Urothelium cell line (cell line): ENCODE measurements at places on chromosomes 4 and X.
A peak's percentile ranks its signal among the peaks of the same experiment; 100 is the strongest.

GRCh38 chrX:9770319-9770718 is 4.7 kb upstream of the GPR143 start:
- no peak for DNase-seq

GRCh38 chr4:76690011-76690905 is 207.7 kb downstream of the SOWAHB start:
- DNase-seq: peak; percentile 40

GRCh38 chrX:13372203-13372980 is 52.5 kb upstream of the ATXN3L start:
- DNase-seq: no peak

- DNase-seq: no peak
Observed at GRCh38 chrX:41382714-41383645, 49.0 kb downstream of the DDX3X start.

DNA sequence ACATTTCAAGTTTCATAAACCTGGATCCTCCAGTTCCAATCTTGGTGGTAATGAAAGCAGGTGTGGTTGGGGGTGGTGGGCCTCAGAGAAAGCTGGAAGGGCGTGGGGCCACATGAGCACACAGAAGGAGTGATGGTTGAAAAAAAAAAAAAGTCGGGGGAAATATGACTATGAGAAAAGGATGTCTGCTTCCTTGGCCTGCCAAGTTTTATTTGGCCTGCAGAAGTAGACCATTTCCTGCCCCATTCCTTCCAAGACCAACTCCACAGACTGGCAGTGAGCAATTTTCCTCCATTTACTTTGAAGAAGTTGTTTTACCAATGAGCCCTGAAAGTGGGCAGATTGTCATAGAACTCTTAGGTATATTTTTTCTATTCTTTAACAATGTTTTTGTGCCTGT is 43.3 kb downstream of the LNX1 start:
- no peak for DNase-seq

- no peak for DNase-seq
Observed at GRCh38 chr4:54495091-54495490, 162.7 kb upstream of the KIT start.

DNA sequence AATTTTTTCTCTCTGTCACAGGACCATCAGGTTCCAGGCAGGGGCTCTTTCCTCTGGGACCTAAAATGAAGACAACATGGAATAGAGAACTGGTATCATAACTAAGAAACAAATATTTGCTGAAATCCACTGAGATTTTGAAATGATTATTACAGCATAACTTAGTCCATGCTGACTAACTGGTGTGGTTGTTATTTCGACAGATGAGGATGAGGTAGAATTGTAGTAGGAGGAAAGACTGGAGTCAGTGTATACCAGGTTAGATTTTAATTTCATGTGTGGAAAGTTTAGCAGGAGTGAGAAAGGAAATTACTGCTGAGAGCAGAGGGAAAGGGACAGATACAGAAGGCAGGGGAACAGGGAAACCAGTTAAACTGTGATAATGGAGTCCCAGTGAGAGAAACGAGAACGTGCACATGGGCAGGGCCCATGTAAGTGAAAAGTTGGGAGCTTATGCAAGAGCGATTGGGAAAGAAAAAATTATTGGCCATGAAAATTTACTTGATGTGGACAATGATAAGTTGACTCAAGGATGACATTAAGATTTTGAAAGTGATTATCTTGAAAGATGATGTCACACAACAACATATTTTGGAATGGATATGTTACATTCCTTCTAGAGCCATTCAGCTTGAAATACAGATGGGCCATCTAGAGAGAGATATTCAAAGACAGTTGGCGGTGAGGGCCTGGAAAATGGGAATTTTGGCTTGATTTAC is 98.7 kb upstream of the DDIT4L start:
- DNase-seq: no peak

GRCh38 chrX:43676971-43677572 is 21.0 kb downstream of the MAOA start:
- DNase-seq: no peak

- no peak for DNase-seq
Observed at GRCh38 chr4:61505773-61506685, 305.9 kb downstream of the ADGRL3 start.

- peak; percentile 35 for DNase-seq
Observed at GRCh38 chrX:37685381-37686359, at the start of gene XK. Gene XK (plus strand): TSS chrX:37685791. CDS start chrX:37685962, 171 bp downstream.

DNA sequence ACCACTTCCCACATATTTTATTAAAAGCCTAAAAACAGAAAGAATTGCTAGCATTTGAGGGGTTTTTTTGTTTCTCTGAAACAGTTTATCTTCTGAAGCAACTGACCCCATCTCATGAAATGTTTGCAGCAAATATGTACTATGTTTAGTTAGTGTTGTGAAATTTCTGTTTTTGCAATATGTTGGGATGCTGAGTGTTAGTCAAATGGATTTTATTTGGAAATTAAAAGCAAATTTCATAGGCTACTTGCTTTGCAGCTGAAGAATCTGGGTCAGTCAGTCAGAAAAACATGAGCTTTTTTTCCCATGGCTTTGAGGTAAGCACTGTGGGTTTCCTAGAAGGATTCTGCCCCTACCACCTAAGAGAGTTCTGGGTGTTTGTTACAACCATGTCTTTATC is 184.9 kb upstream of the DKK2 start:
- DNase-seq: no peak

DNA sequence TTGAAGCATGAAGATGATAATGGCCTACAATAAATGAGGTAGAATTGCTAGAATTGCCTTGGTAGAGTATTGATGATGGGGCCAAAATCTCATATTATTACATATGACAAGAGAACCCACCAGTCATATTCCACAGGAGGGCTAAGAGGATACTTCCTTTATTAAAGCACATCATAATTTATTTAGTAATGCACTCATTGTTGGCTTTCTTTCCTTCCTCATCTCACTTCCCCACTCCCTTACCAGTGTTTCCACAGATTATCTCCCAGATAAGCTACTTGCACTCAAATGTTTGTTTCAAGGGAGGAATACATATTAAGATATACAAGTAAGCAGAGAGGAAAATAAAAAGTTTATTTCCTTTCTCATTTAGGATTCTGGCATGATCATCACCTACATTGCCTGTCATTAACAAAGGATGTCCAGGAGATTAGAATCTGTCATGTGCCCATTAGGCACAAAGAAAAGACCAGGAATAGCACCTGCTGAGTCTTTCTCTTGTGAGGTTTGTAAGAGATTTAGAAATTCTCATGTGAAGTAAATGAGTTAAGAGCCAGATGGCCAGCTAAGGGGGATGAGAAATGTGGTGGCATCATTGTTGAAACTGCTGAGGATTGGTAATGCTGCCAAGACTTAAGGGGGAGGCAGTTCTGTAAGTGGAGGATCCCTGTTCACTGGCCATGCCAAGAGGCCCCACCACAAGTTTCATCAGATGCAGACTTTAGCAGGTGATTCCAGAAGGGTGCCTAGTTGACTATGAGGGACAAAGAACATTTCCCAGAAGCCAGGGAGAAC is 52.4 kb upstream of the PRDM8 start:
- no peak for DNase-seq

GRCh38 chr4:142762280-142762679 is 83.8 kb downstream of the INPP4B start:
- no peak for DNase-seq

DNA sequence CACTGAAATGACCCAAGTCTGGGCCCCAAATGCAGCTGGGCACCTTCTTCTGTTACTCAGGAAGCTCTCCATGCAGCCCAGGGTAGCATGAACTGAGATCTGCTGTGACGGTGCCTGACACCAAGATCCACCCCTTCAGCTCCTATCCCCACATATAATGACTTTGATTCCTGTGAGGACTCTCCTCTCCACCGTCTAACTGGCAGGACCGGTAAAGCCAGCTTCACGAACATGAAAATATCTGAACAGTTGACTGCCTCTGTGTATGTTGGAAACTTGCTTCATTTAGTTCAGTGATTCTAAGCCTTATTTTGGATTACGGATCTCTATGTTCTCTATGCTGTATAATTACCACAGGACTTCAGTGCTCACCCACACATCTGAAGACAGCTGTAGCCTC is 115.5 kb upstream of the TMEM150C start:
- no peak for DNase-seq

DNA sequence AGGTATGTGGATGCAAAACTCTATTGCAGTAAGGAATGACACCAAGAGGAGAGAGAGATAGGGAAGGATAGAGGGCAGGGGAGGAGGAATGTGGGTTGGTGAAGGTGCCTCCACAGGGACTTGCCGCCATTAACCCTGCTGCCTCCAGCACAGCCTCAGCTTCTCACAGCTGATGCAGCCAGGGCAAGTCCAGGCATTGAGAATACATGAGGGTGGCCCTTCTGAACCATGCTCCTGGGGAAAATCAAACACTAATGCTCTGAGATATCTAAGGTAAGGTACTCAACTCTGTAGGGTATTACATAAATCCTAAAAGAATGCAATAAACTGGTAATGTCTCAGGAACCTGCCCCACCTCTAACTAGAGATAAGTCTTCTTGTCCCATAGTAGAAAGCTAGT is 28.7 kb downstream of the UGT2B7 start:
- DNase-seq: no peak

GRCh38 chr4:6633091-6633906 is 7.2 kb upstream of the MRFAP1 start:
- no peak for DNase-seq

- no peak for DNase-seq
Observed at GRCh38 chrX:94686071-94686470, 1012.1 kb downstream of the FAM133A start.

- no peak for DNase-seq
Observed at GRCh38 chrX:22147214-22147613, 115.1 kb downstream of the PHEX start.

DNA sequence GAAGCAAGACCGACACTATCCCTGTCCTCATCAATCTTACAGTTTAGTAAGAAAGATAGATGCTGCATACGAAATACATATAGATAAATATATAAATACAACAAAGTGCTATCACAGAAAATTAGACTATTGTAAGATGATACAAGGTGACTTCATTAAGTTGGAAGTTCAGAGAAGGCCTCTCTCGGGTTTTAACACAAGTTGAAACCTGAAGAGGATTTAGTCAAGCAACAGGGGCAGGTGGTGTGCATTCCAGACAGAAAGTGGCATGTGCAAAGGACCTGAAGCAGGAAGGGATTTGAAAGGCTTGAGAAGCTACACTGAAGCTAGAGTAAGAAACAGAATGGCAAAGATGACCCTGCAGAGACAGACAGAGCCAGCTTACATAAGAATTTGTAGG is 36.5 kb downstream of the USP46 start:
- DNase-seq: no peak

- DNase-seq: peak; percentile 46
Observed at GRCh38 chr4:177574446-177574845, 132.2 kb upstream of the AGA start.

DNA sequence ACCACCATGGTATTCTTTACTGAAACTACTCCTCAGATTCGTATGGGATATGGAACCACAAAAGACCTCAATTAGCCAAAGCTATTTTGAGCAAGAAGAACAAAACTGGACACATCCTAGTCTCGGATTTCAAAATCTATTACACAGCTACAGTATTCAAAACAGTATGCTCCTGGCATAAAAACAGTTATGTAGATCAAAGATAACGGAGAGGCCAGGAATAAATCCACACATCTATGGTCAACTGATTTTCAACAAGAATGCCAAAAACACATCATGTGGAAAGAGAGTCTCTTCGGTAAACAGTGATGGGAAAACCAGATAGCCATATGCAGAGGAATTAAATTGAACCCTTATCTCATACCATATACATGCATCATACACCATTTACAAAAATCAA is 155.3 kb downstream of the SPCS3 start:
- DNase-seq: no peak

GRCh38 chrX:98409867-98410266 is 1526.2 kb downstream of the RPA4 start:
- DNase-seq: no peak

DNA sequence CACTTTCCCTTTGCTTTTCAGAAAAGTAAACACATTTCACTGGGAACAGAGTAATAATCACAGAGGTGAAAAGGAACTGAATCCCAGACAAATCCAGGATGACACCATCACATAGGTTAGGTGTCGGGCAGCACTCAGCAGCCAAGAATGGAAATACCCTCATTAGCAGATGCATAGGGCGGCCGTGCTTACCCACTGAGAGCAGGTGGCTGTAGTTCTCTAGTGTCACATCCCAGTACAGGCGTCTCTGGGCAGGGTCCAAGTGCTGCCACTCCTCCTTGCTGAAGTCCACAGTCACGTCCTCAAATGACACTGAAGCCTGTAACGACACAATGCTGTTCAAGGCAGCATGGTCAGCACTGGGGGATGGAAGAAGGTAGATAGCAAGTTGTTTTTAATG is 26.9 kb downstream of the ZNF41 start:
- no peak for DNase-seq

DNA sequence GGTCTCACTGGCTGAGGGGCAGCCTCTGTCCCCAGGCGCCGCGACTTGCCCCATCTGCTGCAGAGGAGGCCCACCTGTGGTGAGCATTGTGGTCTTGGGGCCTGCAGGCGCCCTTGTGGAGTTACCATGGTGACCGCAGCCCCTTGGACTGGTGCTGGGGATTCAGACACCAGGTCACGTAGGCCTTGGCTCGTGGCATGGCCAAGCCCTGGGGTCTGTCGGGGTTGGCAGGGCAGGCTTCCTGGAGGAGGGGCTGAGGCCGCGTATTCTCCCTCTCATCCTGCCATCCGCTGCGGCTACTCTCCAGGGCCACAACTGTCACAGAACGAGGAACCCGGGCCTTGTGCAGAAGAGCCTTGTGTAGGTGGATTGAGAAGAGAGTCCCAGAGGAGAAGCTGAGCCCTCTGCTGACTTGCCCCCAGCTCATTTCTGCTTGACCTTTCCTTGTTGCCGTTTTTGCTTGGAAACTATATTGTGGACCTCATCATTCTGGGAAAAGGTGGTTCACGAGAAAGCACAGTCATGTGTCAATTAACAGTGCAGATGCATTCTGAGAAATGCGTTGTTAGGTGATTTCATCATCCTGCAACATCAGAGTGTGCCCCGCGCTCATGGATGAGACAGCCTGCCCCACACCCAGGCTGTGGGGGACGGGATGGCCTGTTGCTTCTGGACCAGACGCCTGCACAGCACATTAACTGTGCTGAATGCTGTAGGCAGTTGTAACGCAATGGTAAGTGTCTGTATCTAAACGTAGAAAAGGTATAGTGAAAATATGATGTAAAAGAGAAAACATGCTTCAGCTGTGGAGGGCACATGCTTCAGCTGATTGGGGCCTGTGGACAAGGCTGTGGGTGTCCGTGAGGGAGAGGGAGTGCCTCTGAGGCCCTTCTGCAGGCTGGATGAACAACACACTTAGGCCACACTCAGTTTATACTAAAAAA is 38.5 kb downstream of the TRMT44 start:
- no peak for DNase-seq
